GM12865 (cell line): ENCODE measurements at places on chromosomes 2 and 18.
A peak's percentile ranks its signal among the peaks of the same experiment; 100 is the strongest.

GRCh38 chr2:200747668-200748618 is 63.8 kb upstream of the BZW1 start:
- peak; percentile 47 for DNase-seq

- DNase-seq: peak; percentile 49
These were observed 12.0 kb upstream of the NTSR2 start for GRCh38 chr2:11681722-11682589.

DNA sequence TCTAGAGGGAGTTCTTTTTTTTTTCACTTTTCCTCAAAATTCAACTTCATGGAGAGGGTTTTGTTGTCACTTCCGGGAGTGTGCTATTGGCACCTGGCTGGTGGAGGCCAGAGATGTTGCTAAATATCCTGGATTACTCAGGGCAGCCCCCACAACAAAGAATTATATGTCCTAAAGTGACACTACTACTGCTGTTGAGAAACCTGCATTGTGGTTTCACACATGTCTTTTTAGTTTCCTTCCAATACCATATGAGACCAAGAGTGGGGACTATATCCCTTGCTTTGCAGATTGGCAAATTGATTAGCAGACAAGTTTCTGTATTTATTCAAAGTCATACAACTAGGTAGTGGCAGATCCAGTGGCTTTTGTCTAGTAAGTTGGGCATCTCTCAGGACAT is 826.8 kb downstream of the TRIB2 start:
- DNase-seq: peak; percentile 63

GRCh38 chr2:136022396-136023146 is 37.1 kb upstream of the DARS1 start:
- DNase-seq: no peak

GRCh38 chr2:10080536-10081304 is 509 bp upstream of the CYS1 start:
- DNase-seq: peak; percentile 67

- DNase-seq: no peak
These were observed 173.4 kb upstream of the BOD1L2 start for GRCh38 chr18:56973487-56973886.

- DNase-seq: no peak
These were observed 128.1 kb upstream of the PDE1A start for GRCh38 chr2:182554950-182555349.

GRCh38 chr2:196112418-196113034 is 43.9 kb upstream of the DNAH7 start:
- no peak for DNase-seq

DNA sequence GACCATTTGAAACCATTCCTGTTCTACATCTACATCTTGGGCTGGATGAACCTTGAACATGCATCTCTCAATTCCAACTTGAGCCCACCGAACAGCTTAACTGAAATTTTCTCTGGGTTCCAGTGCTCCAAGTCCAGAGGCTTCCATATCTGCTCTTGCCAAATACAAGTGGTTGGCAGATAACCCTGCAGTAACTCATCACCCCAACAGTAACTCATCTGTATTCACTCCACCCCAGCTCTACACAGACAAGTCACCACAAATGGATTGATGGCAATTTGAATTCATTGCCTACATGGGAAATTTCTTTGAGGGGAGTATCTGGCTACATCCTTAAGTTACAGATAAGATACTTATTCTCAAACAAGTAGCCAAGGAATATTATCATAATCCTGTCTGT is 502.4 kb upstream of the TNP1 start:
- DNase-seq: no peak

DNA sequence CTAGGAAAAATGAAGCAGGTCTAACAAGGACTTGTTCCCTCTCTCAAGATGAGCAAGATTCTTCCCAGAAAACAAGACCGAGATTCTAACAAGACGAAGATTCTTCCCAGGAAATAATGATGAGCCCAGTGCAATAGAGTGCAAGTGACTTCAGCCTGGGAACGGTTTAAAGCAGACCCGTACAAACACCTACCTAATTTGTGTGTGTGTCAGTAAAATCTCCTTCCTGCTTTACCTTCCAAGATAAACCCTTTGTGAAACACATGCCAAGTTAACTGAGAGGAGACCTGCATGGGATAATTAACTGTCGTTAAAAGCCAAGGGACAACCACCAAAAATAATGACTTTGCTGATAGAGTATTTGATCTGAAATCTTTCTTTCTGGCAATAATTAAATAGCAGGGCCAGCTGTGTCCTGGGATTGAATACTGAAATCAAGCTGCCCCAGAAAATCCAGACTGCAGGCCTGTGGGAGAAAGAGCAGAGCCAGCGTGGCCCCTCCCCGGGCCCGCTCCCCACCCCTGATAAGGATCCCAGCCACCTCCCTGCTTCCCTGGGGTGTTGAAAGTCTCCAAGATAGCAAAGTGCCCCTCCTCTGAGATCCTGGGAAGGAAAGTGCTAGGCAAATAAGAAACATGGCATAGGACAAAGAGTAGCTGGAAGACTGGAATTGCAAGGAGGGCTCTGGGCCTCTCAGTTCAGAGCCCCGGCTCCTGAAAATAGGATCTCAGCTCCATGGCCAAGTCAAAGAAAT is 145.5 kb downstream of the CYP26B1 start:
- no peak for DNase-seq

- DNase-seq: no peak
These were observed 155.3 kb upstream of the SIX3 start for GRCh38 chr2:44786045-44786816.

GRCh38 chr18:76855594-76855993 is 33.2 kb downstream of the ZNF236 start:
- DNase-seq: no peak

GRCh38 chr18:23689031-23689615 is at the start of gene LAMA3:
Gene LAMA3 (plus strand): TSS chr18:23689453. CDS start chr18:23689684, 231 bp downstream.
- DNase-seq: no peak

DNA sequence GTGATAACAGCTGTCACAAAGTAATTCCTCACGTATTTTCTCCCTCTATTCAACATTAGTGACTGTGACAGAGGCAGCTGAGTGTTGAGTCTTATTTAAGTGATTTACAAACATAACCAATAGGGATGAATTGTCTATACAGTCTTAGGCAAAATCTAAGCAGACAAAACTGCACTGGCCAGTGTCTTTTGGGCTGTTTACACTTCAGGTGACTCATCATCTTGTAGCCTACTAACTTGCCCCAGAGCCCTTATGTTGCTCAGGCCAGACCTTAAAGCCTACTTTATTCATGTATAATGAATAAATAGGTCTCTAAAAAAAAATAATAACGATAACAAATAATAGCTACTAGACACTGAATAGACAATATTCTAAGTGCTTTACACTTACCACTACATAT is 17.2 kb downstream of the THOC1 start:
- DNase-seq: no peak

DNA sequence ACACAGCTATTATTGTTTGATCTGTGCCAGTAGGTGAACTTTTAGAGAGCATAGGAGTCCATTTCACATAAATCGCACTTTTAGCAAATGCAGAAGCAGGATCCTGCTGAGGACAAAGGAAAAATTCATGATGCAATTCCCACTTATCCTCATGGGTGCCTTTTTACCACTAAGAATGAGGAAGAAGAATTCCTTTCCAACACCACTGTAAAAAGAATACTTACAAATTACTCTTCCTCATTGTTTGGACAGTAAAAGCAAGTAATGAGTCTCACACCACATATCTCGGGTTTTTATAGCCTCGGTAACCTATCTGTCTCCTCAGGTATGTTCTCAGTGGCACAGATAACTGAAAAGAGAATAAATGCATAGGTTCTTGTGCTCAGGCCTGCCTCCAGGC is 238.5 kb downstream of the MTX2 start:
- DNase-seq: no peak

GRCh38 chr2:7899923-7900322 is 781.9 kb upstream of the ID2 start:
- DNase-seq: no peak

DNA sequence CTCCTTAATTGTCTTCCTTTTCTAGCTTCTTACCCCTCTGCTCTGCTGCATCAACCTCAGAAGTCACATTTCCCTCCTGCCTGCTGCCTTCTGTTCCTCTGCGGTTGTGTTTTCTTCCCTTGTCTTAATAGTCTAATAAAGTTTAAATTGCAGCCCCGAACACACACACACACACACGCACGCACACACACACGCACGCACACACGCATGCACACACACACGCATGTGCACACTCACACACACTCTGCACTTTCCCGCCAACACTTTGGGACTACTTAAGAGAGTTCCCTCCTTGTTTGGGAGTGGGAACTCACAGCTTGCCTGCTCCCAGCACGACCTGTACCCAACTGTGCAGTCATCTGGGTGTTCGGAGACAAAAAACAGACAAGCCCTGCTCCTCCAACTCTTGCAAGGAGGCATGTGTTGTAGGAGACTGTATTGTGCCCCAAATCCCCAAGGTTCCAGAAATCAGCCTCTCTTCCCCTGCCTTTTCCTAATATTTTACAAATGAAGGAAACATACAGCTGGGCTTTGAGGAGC is 99.1 kb downstream of the SETBP1 start:
- no peak for DNase-seq

GRCh38 chr18:63319383-63320122 is at the start of gene BCL2:
Gene BCL2 (minus strand): TSS chr18:63319769.
- DNase-seq: no peak

DNA sequence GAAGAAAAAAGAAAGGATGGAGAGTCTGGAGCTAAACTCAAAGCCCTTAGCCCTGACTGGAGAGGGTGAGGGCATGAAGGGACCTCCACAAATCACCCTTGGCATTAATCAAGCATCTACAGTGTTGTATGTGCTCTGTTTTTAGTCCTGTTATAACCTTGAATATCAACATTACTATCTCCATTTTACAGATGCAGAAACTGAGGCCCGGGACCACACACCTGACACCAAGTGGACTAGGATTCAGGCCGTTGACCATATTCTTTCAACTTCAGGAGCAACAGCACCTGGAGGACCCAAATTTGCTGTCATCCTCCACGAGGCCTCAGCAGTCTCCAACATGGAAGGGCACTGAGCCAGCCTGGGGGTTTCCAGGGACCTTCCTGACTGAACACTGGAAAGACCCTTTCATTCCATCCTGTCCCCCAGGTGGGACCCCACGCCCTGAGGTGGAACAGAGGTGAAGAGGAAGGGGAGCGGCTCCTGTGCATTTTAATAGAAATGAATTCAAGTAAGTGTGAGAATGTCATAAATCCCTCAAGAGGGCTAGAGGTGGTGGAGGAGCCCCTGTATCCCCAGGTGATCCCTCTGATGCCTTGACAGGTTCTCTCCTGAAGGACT is 41.0 kb downstream of the SERTAD2 start:
- no peak for DNase-seq

GRCh38 chr2:53170466-53170865 is 597.1 kb upstream of the CHAC2 start:
- DNase-seq: no peak

GRCh38 chr2:139271149-139271548 is 491.0 kb upstream of the NXPH2 start:
- no peak for DNase-seq

DNA sequence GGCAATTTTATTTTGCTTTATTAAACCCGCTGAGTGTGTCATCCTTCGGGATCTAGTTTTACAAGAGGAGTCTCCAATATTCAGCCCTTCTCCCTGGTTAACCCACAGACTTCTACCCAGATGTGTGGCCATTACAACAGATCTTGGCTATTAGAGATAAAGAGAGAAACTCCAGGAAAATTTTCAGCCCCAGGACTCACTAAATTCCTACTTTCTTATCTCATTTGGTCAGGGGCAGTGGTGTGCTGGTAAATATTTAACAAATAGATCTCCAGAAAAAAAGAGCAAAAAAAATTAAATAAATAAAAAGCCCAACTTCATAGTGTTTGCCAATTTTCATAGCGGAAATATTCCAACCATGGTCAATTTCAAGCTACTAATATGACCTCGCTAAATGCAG is 168.4 kb downstream of the RND3 start:
- DNase-seq: no peak

GRCh38 chr2:170703776-170704476 is 11.2 kb upstream of the SP5 start:
- no peak for DNase-seq

DNA sequence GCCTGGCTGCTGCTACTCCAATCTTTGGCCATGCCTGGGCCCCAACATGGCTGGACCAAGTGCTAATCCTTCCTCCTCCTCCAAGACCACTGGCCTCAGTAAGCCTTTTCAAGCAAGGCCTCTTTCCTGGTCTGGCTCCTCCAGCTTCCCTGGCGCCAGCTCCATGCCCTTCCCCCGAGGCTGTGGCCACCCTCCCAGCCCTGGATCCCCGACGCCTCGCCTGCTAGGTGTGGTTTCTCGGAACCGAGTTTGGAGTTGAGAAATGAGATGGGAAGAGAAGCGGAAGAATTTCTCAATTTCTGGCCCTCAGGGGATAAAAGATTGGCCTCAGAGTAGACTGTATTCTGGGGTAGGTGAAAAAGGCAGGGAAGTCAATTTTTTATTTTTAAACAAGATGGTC is 46.4 kb downstream of the ADCY3 start:
- no peak for DNase-seq

- peak; percentile 67 for DNase-seq
These were observed 222.5 kb downstream of the DLGAP1 start for GRCh38 chr18:4232656-4233055.

GRCh38 chr2:200079356-200079755 is 124.0 kb downstream of the MAIP1 start:
- no peak for DNase-seq
